ENCODE measurements at places on chromosomes 2 and 18.

DNA sequence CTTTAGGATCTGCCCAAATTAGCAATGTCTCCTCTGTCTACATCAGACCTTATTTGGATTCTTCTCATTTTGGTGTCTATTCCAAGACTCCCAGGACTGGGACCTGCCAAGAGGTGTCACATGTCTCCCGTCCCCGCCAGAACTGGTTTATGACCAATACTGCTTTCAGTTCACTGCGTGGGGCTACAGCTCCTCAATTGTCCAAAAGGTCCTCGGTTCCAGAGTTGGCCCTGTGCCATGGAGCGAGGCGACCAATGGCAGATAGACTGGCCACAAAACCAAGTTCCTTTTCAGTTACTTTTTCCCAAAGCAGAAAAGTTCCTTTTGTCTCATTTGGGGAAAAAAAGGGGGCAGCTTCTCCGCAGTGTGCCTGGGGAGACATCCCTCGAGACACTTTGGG, 144.1 kb upstream of the ZNF236 start:
- DNase-seq: no peak

DNA sequence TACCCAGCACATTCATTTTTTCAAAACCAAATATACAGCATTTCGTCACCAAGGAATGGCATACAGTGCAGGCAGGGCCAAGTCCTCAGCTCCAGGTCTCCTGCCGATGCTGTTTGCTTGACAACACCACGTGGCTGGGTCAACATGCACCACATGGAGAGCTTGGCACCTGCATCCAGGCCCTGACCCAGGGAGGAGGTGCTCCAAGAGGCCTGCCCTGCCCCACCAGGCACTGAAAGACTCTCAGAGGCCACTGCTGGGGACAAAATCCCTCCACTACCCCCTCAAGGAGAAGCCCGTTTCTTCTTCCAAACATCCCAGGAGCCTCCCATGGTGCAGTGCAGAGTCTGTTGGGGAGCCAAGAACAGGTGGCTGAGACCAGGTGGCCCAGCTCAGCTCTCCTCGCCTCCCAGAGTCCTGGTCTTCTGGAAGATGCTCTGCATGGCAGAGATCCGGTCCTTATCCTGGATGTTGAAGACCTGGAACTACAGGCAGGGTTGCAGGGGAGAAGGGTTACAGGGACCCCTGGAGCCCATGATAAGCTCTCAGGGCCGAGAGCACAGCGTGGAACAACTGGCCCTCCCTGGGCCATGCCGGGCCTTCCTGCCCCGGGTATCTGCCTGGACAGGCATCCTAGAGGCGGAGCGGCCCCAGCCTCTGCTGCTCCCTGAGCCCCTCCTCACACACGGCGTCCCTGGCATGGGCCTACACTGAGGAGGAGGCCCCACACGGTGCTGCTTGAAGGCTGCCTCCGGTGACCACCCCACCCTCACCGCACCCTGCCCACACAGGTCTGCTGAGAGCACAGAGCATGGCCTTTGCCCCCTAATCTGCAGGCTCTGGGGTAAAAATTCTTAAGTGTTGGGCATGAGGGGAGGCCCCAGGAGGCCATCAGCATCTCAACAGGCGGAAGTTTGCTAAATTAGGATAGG, 9.0 kb downstream of the MAB21L4 start:
- no peak for DNase-seq

- DNase-seq: no peak
Measured at GRCh38 chr2:222892321-222892720, 31.5 kb downstream of the ACSL3 start.

GRCh38 chr2:62826141-62826540, 120.6 kb downstream of the EHBP1 start:
- DNase-seq: no peak

- DNase-seq: no peak
Measured at GRCh38 chr2:28510184-28510583, 14.3 kb downstream of the PLB1 start.

- DNase-seq: no peak
Measured at GRCh38 chr18:33923980-33924379, 300.7 kb downstream of the NOL4 start.

DNA sequence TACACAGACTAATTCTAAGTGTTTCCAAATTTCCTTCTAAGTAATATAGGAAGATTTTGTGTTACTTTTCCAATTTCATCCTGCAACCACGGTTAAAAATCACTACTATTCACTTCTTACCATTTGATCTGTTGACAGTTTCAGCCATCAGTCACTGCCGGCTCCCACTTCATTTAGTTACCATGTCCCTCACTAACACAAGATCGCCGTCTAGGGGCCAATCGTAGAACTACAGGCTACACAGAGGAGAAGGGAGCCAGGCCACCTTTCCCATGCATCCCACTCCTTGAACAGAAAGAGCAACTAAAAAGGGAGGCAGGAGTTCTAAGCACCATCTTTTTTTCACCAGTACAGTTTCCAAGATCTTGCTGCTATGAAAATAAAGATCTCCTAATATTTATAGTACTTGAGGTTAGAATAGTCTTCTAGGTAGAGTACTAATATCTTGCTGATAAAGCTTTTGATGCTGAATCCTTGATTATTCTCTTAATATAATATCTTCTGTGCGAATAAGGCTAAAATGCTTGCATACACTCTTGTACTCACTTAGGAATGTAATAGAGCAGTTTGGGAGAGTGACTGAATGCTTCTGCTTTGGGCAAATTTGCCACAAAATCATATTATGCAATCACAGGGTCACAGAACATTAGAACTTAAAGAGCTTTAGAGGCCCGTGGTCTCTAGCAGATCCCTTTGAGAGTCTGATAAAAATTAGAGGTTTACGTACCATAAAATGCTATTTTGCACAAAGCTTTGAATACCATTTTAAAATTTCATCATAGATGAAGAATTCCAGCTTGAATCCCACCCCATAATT, 39.5 kb upstream of the CYP1B1 start:
- peak; percentile 52 for DNase-seq

GRCh38 chr2:100818606-100819369, 1.2 kb upstream of the NPAS2 start:
- DNase-seq: no peak

DNA sequence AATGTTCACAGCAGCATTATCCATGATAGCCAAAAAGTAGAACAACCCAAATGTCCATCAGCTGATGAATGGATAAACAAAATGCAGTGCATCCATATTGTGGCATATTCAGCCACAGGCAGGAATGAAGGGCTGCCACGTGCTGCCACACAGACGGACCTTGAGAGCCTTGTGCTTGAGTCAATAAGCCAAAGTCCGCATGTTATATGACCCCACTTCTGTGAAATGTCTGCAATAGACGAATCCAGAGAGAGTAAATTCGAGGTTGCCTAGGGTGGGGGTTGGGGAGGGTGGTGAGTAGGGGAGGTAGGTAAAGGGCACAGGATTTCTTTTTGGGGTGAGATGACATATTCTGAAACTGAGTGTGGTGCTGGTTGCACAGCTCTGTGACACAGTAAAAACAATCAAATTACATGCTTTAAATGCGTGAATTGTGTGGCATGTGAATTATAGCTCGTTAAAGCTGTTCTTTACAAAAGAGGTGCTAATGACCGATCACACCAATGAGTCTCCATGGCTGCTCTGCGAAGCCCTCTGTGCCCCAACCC, 38.9 kb upstream of the LDLRAD4 start:
- DNase-seq: no peak

DNA sequence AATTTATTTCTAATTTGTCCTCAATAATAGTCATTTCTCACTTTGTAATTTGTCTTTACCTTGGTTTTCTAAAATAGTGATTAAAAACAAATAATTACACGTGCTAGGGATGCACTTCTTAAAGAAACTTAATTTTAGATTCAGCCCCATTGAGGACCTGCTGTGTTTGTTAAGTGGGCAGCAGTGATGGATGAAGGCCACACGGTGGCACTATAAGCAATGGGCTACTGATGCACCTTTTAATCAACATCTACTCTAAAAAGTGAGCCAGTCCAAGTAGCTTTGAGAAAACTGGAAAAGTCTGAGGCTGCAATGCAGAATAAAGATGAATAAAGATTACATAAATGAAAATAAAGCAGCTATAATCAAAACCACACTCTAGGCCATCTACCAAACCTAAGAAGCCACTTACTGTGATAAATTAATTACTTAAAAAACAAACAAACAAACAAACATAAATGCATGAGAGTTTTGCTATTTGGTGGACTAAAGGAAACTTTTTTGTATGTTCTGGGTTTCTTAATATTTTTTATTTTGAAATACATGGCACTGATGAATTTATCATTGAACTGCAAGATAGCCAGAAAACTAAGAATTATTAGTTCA, 89.3 kb downstream of the PDE11A start:
- DNase-seq: peak; percentile 64

DNA sequence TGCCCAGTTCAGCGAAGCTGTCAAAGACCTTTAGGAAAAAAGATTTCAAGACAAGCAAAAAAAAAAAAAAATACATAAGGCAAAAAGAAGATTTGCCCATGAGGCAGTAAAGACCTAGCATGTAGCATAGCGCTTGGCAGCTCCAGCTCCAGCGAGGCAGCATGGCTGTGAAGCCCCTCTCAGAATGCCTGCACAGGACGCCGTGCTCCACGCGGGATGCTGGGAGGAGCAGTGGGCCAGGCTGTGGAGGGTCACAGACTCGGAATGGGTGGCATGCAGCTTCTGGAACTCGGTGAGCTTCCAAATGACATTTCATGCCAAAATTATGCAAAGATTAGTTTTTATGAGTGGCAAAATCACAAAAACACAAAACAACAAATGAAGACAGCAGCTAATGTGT, 267.3 kb downstream of the ZNF516 start:
- DNase-seq: no peak

DNA sequence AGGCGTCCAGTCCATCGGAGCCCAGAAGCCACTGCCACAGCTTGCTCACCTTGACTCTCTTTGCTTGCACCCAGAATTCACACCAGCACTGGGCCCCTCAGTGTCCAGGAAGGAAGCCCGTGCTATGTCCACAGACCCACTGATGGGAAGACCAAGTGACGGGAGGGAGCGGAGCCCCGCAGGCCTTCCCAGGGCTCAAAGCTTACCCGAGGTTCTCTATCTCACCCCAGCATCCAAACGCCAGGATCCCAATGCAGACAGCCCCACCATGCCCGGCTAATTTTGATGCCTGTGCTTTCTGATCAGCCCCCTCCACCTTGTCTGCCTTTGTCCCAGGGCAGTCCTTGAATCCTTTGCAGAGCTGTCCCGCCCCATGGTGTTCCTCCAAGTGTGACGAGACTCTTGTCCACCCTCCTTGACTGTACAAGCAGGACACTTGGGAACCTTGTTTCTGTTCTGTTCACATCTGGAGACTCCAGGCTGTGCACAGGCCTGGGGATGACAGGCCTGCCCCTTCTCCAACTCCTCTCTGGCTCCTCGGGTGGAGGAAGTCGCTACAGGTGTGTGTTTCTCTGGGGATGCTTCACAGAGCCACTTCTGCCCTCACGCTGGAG, 12.0 kb downstream of the NPPC start:
- DNase-seq: no peak

DNA sequence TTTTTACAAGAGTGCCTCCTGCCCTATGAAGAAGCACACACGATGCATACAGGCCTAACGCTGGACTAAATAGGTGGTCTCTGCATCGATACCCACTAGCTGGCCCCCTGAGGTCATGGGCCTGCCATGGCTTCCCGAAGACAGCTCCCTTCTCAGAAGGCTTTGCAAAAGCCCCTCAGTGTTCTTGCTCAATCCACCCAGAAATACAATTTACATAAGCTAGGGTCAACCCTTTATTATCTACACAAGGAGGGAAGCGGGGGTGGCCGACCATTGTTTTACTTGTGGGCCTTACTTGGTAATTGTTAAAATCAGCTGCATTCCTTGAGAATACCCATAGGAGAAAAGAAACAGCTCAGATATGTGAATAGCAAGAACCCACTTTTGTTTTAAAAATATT, 28.5 kb downstream of the UXS1 start:
- DNase-seq: no peak

DNA sequence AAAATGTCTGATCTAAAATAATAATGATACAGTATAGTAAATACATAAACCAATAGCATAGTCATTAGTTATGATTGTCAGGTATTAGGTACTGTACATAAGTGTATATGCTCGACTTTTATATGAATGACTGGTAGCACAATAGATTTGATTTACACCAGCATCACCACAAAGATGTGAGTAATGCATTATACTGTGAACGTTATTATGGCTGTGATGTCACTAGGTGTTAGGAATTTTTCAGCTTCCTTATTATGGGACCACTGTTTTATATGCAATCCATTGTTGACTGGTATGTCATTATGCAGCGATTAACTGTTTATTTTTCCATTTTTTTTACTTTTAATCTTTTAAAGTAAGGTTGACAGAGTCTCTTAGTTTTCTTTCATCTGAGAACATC, 23.7 kb downstream of the ATP9B start:
- DNase-seq: no peak

GRCh38 chr2:31075941-31076590, 62.2 kb downstream of the GALNT14 start:
- no peak for DNase-seq

GRCh38 chr18:45106331-45106774, 425.7 kb downstream of the SETBP1 start:
- DNase-seq: peak; percentile 89

- no peak for DNase-seq
Measured at GRCh38 chr2:144996225-144996795, 476.4 kb upstream of the ZEB2 start.

GRCh38 chr2:144642856-144643255, 122.9 kb upstream of the ZEB2 start:
- DNase-seq: no peak

DNA sequence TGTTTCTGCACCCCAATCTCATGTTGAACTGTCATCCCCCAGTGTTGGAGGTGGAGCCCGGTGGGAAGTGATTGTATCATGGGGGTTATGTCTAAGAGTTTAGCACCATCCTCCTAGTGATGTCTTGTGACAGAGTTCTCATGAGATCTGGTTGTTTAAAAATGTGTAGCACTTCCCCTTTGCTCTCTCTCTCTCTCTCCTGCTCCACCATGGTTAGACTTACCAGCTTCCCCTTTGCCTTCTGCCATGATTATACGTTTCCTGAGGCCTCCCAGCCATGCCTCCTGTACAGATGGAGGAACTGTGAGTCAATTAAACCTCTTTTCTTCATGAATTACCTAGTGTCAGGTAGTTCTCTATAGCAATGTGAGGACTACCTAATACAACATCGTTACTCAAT, 396.9 kb upstream of the LRATD1 start:
- no peak for DNase-seq

GRCh38 chr18:22169889-22170420, 566 bp downstream of the GATA6 start:
- no peak for DNase-seq

GRCh38 chr2:198220763-198221610, 416.6 kb downstream of the PLCL1 start:
- no peak for DNase-seq

- DNase-seq: no peak
Measured at GRCh38 chr2:223060201-223060825, 8.3 kb downstream of the KCNE4 start.

DNA sequence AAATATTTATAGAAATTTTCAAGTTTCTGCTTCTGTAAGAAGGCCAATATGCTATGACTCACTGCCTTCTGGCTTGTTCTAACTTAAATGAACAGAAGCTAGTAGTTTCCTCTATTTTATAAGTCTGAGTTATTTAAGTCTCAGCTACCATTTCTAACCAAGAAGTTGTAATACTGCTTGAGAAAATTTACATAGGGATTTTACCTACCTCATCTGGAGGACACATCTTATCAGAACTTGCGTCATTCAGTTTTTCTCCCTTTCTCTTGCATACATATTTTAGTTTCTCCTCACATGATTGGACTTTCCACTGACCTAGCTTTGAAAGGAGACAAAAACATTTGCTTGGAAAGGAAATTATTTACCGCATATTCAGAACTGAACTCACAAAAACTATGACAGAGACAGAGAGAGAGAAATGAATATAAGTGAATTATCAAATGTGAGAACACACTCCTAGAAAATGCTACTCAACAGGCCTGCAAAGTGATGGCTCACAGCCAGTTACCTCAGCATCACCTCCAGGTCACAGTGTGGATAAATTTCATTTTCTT, 81.1 kb upstream of the CD302 start:
- no peak for DNase-seq

All from hematopoietic multipotent progenitor cell (in vitro differentiated cells).